A549 treated with DMSO at 1 μM for 4 hours (cell line): ENCODE measurements at places on chromosomes 3 and 15. TPM values are rescaled to one million over a fixed set of nuclear protein-coding genes. Genes with fewer than 3 reads are reported as not detected.

The TTLL3 gene
- total RNA-seq: 6.3 to 8.5 TPM (median 7.1 TPM) in 5 replicates

The TNFAIP8L3 gene
- total RNA-seq: 4.3 to 7.1 TPM (median 5.6 TPM) in 5 replicates

The LCTL gene
- total RNA-seq: 0.06 TPM in 2 of 5 replicates, not detected in the others

The LAMB2 gene
- 87.0 to 93.1 TPM (median 91.1 TPM) in 5 replicates for total RNA-seq

The CLEC3B gene
- total RNA-seq: 0.10 TPM in 1 of 5 replicates, not detected in the others

The SLC38A3 gene
- 0.07 TPM in 1 of 5 replicates, not detected in the others for total RNA-seq

The UBA5 gene
- total RNA-seq: 19.8 to 32.1 TPM (median 25.4 TPM) in 5 replicates

The TNNC1 gene
- total RNA-seq: 1.2 to 2.0 TPM (median 1.4 TPM) in 5 replicates

The TLR9 gene
- 0.06 TPM in 1 of 5 replicates, not detected in the others for total RNA-seq

The RNU5B-1 gene
- total RNA-seq: not detected in 5 replicates

The GRM2 gene
- total RNA-seq: 0.04 to 0.11 TPM (median 0.07 TPM) in 5 replicates

The REC114 gene
- not detected in 5 replicates for total RNA-seq

The STX19 gene
- total RNA-seq: not detected in 5 replicates

The WNT5A gene
- 0.62 to 1.3 TPM (median 0.82 TPM) in 5 replicates for total RNA-seq

The LIPC gene
- total RNA-seq: 0.11 to 0.16 TPM in 2 of 5 replicates, not detected in the others

The LRRIQ4 gene
- not detected in 5 replicates for total RNA-seq

The KNL1 gene
- total RNA-seq: 6.4 to 9.4 TPM (median 8.4 TPM) in 5 replicates

The MYL3 gene
- not detected in 5 replicates for total RNA-seq

The EPB42 gene
- total RNA-seq: not detected in 5 replicates

The FBXW12 gene
- total RNA-seq: not detected in 5 replicates

The TGM5 gene
- total RNA-seq: not detected in 5 replicates

The PIF1 gene
- 13.2 to 23.5 TPM (median 21.1 TPM) in 5 replicates for total RNA-seq

The ACY1 gene
- 23.8 to 27.0 TPM (median 25.0 TPM) in 5 replicates for total RNA-seq

The MAGI1 gene
- 3.0 to 5.5 TPM (median 4.5 TPM) in 5 replicates for total RNA-seq

The OIP5 gene
- 13.9 to 15.3 TPM (median 14.6 TPM) in 5 replicates for total RNA-seq

The PEX5L gene
- 0.01 TPM in 1 of 5 replicates, not detected in the others for total RNA-seq

The SLC25A38 gene
- total RNA-seq: 38.7 to 45.9 TPM (median 41.3 TPM) in 5 replicates

The IL12A gene
- 0.49 to 1.4 TPM (median 0.83 TPM) in 5 replicates for total RNA-seq

The ZMYND10 gene
- 0.53 to 1.2 TPM (median 1.00 TPM) in 5 replicates for total RNA-seq

The SCN5A gene
- total RNA-seq: 0.57 to 1.3 TPM (median 0.92 TPM) in 5 replicates

The SCN11A gene
- 0.01 TPM in 1 of 5 replicates, not detected in the others for total RNA-seq

The HTR3E gene
- not detected in 5 replicates for total RNA-seq

The PRRT3 gene
- total RNA-seq: 1.0 to 1.5 TPM (median 1.4 TPM) in 5 replicates

The RARRES1 gene
- 7.6 to 11.0 TPM (median 10.3 TPM) in 5 replicates for total RNA-seq

The NECTIN3 gene
- total RNA-seq: 22.5 to 37.4 TPM (median 30.7 TPM) in 5 replicates

The SGO1 gene
- total RNA-seq: 14.9 to 18.5 TPM (median 17.6 TPM) in 5 replicates

The UBAP1L gene
- 0.52 to 1.4 TPM (median 0.91 TPM) in 5 replicates for total RNA-seq

The PP2D1 gene
- not detected in 5 replicates for total RNA-seq
